SK-N-SH (cell line): ENCODE measurements at places on chromosomes 2 and 18. TPM values are rescaled to one million over a fixed set of nuclear protein-coding genes. Genes with fewer than 3 reads are reported as not detected.

DNA sequence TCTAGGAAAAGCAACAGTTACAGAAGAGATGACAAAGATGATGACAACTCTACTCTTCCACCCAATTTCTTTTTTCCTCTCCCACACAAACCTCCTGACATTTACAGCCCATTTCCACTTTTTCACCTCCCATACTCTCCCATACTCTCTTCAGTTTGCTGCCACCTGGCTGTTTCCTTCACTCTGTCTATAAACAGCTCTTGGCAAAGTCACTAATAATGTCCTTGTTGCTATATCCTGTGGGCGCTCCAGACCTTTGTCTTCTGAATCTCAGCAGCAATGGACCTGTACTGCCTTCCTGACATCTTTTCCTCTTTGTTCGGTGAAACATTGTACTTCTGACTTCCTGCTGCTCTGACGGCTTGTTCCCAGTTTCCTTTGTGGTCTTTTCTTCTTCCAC is 60.7 kb upstream of the CAVIN2 start:
- DNase-seq: no peak

- no peak for DNase-seq
Measured at GRCh38 chr2:69933839-69934613, 19.1 kb downstream of the MXD1 start.

SEMA4F gene
- 17.3 and 19.1 TPM in 2 replicates for polyA plus RNA-seq

- DNase-seq: no peak
Measured at GRCh38 chr2:100935372-100935752, 66.7 kb upstream of the RPL31 start.

- DNase-seq: no peak
Measured at GRCh38 chr2:60047347-60047746, 506.1 kb downstream of the BCL11A start.

DNA sequence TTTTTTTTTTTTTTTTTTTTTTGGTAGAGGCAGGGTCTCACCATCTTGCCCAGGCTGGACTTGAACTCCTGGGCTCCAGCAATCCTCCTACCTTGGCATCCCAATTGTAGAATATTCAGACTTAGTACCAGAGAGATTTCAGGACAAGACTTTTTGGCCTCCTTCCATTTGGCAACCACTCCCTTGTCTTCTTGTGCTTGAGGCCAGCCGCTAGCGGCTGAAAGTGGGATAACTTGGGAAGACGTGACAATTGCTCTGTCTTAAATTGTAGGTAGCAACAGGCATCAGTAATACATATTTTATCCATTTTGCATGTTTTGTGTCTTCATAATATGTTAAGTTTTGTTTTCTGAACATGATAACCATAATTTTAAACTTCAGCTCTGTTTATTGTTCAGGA is 53.3 kb upstream of the TTN start:
- DNase-seq: no peak

CNPPD1 gene
- polyA plus RNA-seq: 75.9 and 84.1 TPM in 2 replicates

DNA sequence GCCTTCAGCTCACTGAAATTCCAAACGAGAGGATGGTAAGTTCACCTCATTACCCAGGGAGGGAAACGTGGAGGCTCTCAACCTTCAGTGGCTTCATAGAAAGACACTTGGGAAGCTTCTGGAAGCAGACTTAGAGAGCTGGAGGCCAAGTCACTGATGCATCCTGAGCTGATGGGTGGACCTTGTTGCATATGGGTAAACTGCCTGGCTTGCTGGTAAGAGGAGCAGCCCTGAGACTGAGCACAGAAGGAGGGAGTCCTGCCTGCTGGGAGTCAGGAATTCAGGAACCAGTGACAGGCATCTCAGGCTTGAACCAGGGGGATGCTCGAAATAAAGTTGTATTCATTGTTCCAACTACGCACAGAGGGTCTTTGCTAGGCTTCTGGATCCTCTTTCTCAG is 66.5 kb upstream of the NPAS2 start:
- no peak for DNase-seq

FAM117B gene
- 0.90 and 1.0 TPM in 2 replicates for polyA plus RNA-seq

DNA sequence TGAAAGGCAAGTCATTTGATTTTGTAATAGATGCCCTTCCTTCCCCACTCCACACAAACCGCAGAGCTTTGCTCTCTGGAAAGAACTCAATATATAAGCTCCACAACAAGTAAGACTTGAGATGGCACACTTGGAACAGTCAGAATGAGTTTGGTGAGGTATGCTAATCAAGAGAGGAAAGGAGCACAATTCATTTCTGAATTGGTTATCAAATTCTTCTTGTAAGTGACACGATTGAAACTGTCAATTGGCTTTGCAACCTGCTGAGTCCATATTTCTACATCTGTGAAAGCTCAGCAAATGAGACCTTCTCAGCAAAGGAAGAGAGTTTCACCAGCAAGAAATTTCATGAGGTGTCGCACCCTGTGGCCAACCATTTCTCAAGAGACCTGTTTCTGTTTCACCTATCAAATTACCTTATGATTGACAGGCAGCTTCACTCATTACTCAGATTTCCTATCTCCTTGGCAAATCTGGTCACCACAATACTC is 19.1 kb downstream of the CTLA4 start:
- no peak for DNase-seq

GRCh38 chr18:61333746-61334490 is 688 bp downstream of the CDH20 start:
- DNase-seq: peak; percentile 78

PEX13 gene
- 10.3 and 12.4 TPM in 2 replicates for polyA plus RNA-seq

GRCh38 chr2:12709207-12709522 is 7.6 kb upstream of the TRIB2 start:
- no peak for DNase-seq

GRCh38 chr2:15667809-15668556 is 76.3 kb downstream of the DDX1 start:
- no peak for DNase-seq

GRCh38 chr2:141848191-141848590 is 282.6 kb downstream of the LRP1B start:
- no peak for DNase-seq

RTKN gene
- polyA plus RNA-seq: 22.6 and 23.4 TPM in 2 replicates

GRCh38 chr18:61581578-61582201 is 248.5 kb downstream of the CDH20 start:
- DNase-seq: peak; percentile 88

- DNase-seq: no peak
Measured at GRCh38 chr2:218925434-218925833, 34.0 kb upstream of the CDK5R2 start.

CRYBA2 gene
- polyA plus RNA-seq: not detected in 2 replicates

TCF23 gene
- polyA plus RNA-seq: not detected in 2 replicates

DNA sequence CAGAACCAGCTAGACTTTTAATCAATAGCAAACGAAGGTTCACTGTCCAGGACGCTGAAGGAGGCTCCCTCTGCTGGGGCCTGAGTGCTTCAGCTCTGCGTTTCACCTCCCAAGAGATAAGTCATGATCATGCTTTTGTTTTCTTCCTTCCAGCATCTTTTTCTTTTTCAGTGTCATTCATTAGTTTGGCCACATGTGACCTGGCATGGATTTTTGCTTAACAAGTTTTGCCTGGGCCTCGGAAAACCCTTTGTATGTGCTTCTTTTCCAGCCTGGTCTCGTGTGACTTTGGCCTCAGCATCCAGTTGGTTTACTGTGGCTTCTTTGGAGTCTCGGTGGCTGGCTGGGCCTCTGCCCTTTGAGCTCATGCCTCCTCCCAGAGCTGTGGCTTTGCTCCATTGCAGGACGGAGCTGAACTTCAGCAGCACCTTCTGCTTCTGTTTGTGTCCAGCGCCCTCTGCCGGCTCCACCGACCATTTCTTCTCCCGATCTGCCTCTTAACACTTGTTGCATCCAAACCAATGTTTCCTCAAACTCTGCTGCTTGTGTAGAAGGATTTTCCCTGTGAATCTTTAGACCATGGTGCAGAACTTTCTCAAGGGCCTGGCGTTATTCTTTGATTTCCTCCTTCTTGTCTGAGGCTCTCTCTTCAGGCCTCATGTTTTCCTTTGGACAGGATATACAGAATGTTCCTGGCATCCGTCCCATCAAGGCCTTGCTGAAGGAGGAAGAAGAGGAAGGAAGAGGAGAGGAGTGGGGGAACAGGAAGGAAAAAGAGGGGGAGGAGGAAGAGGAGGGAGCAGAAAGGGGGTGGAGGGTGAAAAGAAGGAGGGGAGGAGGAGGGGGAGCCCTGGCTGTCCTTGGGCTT is 23.6 kb upstream of the HES6 start:
- DNase-seq: peak; percentile 89

ZNF804A gene
- 0.02 TPM in 2 replicates for polyA plus RNA-seq

DNA sequence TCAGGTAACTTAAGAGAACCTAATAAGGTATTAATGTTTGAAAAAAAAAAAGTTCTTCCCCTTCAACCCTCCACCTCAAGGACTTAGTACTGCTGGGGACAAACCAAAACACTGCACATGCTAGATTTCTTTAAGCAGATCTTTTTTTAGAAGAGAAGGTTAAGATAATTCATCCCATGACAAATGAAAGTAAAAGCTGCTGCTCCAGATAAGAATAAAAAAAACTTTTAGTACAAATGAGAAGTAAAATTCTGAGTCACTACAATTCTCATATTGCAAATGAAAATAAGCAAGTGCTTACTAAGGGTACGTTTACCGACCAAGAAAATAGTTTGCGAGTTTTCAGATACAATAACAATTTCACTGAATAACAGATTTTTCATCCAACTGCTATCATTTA is 8.9 kb downstream of the STAM2 start:
- no peak for DNase-seq
